Hematopoietic multipotent progenitor cell treated with erythropoietin and hydrocortisone succinate and interleukin-3 and kit ligand, for 15 days (in vitro differentiated cells): ENCODE measurements at places on chromosomes 2 and 18.
A peak's percentile ranks its signal among the peaks of the same experiment; 100 is the strongest.

DNA sequence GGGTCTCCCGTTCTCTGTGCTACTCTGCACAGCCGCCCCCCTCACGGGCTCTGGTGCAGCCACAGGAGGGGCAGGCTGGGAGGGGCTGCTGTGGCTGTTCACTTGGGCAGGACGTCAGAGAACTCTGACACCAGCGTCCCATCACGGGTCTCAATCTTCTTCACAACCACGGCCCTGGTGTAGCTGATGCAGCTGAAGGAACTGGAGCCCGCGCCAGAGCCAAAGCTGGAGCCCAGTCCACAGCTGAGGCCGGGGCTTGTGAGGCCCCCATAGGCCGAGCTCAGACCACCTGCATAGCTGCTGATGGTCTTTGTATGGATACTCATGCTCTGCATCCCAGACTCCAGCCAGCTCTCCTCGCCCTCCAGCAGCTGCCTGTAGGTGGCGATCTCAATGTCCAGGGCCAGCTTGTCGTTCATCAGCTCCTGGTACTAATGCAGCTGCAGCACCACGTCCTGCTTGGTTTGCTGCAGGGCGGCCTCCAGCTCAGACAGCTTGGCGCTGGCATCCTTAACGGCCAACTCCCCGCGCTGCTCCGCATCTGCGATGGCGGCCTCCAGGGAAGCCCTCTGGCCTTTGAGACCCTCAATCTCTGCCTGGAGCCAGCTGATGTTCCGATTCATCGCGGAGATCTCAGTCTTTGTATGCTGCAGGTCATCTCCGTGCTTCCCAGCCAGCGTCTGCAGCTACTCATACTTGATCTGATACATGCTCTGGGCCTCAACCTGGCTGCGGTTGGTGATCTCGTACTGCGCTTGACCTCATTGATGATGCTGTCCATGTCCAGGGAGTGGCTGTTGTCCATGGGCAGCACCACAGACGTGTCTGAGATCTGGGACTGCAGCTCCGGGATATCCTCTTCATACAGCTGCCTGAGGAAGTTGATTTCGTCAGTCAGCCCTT is 7.4 kb upstream of the DUSP19 start:
- no peak for DNase-seq

- DNase-seq = no peak
Observed at GRCh38 chr2:239257511-239257937, 143.3 kb downstream of the HDAC4 start.

- no peak for DNase-seq
Observed at GRCh38 chr2:59295524-59296162, 1054.5 kb upstream of the FANCL start.

- DNase-seq = no peak
Observed at GRCh38 chr2:138700716-138701115, 79.5 kb downstream of the NXPH2 start.

GRCh38 chr2:96408616-96409015 is 73.0 kb downstream of the NCAPH start:
- DNase-seq = peak; percentile 5
